ENCODE measurements at places on chromosomes 16 and 17.

DNA sequence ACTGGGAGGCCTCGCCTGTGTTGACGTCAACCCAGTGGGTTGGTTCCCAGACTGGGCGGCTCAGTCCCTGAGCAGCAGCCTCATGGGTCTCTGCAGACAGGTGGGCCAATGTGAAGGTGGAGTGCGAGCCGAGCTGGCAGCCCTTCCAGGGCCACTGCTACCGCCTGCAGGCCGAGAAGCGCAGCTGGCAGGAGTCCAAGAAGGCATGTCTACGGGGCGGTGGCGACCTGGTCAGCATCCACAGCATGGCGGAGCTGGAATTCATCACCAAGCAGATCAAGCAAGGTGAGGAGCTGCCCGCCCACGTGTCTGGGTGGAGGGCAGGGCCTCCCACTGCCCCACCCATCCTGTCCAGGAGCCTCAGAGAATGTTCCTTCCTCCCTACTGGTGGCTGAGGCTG lies 44.1 kb downstream of the MRC2 start:
- DNase-seq, result no peak

DNA sequence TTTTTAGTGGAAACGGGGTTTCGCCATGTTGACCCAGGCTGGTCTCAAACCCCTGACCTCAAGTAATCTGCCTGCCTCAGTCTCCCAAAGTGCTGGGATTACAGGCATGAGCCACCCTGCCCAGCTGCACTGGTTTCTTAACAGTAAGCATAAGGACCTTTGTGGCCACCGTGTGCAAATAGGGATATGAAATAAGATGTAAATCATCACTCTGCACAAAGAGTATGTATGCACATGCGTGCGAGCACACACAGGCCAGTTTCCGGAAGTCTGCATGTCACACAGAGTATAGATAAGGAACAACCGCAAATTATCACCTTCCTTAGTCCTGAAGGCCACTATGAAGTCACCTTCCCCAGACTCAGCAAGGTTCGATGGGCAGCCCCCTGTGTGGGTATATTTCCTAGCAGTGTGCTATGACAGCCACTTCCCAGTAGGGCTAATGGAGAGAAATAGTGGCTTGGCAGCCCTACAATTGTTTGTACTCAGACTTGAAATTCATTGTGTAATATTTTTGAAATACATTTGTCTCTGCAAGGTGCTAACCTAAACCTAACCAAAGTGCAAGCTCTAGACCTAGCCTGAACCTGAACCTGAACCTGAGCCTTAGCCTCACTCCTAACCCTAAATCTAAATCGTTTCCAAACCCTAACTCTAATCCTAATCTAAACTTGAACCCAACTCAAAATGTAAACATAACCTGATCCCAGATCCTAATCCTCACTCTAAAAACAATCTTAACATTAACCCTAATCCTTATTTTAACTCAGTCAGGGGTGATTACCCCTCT lies 48.4 kb upstream of the SKAP1 start:
- DNase-seq, result no peak

GRCh38 chr17:1362964-1363363 lies 37.1 kb downstream of the YWHAE start:
- DNase-seq, result no peak

DNA sequence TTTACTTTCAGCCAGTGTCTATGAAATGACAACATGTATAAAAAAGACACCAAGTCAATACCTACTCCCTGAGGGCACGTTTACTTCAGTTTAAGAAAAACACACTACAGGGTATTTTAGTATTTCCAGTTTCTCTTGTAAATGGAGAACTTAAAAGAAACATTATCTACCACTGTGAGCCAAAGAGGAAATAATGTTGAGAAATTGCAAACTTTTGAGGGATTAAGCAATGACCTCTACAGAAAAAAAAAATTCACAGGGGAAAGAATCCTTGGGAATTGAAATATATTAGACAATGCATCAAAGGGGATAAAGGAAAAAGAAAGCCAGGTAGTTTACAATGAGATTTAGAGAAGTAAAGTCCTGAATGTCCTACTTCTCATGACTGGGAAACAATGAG lies 126.0 kb downstream of the KCNJ2 start:
- DNase-seq, result no peak

GRCh38 chr16:17323171-17323570 lies 147.6 kb downstream of the XYLT1 start:
- no peak for DNase-seq

DNA sequence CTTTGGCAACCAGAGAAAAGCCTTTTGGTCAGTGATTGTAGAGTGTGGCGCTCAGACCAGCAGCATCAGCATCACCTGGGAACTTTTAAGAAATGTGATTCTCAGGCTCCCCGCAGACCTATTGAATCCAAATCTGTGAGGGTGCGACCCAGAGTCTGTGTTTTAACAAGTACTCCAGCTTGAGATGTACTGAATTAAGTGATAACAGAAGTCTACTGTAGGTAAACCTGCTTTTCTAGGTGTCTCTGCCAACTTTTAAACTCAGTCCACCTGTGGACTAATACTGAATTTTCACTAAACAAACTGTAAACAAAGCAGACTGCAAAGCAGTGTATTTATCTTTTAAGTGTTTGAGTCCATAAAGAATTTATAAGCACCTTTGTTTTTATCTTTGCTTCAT lies 43.6 kb downstream of the NUP93 start:
- DNase-seq, result no peak

GRCh38 chr17:6305613-6306360 lies 129.1 kb downstream of the AIPL1 start:
- DNase-seq, result no peak

DNA sequence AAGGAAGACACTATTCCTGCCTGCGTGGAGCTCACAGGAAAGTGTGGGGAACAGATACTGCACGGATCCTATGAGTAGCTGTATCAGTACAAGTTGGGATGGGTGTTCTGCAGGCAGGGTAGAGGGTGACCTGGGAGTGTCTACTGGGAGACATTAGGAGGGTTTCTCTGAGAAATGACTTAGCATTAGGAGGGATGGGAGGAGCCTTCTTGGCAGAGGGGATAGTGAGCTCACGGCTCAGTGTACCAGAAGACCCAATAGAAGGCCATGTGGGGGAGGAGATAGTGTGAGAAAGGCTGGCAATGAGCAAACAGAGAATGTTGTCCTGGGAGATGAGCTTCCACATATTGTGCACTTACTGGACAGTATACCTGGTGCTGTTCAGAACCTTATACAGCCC lies 109.1 kb downstream of the MSI2 start:
- DNase-seq, result no peak

- no peak for DNase-seq
These were observed 27.1 kb upstream of the SSTR5 start for GRCh38 chr16:1045310-1045992.

DNA sequence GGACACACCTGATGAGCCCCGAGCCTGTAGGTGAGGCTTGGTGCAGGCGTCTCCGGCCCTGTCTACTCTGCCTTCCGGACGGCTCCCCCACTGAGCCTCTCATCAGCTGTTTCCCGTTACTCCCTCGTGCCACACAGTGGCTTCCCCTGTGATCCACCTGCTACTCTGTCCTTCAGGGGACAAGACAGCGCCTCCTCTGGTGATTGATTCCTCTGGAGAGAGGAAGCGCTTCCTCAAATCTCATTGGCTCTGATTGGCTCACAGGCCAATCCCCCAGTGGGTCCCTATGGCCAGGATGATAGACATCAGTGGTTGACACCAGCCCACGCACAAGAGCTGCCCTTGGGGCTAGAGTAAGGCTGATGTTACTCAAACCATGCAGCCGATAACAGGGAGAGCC lies 24.0 kb downstream of the RNF213 start:
- no peak for DNase-seq

GRCh38 chr17:42985225-42985624 lies 4.9 kb downstream of the RUNDC1 start:
- DNase-seq, result no peak

GRCh38 chr16:88458039-88458772 lies 5.1 kb downstream of the ZFPM1 start:
- no peak for DNase-seq

DNA sequence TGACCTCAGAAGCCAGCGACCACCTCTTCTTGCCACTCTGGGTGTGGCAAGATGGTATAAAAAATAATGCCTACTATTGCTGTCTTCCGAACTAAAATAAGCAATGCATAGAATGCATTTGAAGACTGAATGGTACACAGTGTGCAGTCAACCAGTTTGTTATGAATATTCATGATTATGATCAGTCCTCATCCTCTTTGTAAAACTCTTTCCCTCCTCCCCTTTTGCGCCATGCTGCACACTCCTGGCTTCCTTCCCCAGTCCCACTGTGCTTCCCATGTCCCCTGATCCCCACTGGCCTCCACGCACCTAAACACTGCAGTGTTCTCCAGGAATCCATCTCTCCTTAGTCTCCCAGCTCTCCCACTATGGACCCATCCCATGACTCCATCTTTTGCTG lies 348.0 kb downstream of the SOX9 start:
- DNase-seq, result no peak

DNA sequence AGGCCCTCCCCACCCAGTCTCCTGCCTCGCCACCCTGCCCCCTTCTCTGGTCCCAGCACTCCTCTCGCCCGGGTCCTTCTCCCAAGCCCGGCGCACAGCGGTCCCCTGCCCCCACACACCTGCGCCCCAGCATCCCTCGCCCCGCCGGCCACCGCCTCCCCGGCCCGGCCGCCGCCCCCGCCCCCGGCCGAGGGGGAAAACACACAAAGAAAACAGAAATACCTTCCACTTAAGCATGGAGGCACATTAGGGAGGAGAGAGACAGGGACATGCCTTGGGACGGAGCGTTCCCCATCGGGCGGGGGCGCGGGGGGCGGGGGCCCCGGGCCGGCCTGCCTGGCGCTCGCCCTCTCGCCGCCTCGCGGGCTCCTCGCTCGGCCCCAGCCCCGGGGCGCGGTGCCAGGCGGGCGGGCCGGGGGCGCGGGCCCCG lies 326 bp downstream of the SRCIN1 start:
- no peak for DNase-seq

GRCh38 chr16:1158456-1159324 lies 5.8 kb downstream of the CACNA1H start:
- DNase-seq, result no peak

- DNase-seq, result no peak
These were observed 39.5 kb upstream of the HLF start for GRCh38 chr17:55225237-55225636.

- DNase-seq, result no peak
These were observed 14.6 kb downstream of the CCDC57 start for GRCh38 chr17:82198092-82198491.

DNA sequence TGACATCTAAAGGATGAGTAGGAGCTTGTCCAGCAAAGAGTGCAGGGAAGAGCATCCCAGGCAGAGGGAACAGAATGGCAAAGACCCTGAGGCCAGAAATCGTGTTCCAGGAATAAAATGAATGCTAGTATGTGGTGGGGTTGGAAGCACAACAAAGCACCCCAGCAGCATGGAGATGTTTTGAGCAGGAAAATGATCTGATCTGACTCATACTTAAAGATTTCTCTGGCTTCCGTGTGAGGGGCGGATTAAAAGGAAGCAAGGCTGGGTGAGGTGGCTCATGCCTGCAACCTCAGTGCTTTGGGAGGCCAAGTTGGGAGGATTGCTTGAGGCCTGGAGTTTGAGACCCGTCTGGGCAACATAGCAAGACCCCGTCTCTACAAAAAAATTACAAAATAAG lies 2.3 kb downstream of the SLC5A11 start:
- DNase-seq, result peak; percentile 42

- DNase-seq, result no peak
These were observed 166.8 kb upstream of the TBX2 start for GRCh38 chr17:61232871-61233270.

- no peak for DNase-seq
These were observed at the start of gene GSDMA for GRCh38 chr17:39962642-39963220. GSDMA (plus strand) TSS chr17:39963004; CDS start chr17:39965688, 2,684 bp downstream.

DNA sequence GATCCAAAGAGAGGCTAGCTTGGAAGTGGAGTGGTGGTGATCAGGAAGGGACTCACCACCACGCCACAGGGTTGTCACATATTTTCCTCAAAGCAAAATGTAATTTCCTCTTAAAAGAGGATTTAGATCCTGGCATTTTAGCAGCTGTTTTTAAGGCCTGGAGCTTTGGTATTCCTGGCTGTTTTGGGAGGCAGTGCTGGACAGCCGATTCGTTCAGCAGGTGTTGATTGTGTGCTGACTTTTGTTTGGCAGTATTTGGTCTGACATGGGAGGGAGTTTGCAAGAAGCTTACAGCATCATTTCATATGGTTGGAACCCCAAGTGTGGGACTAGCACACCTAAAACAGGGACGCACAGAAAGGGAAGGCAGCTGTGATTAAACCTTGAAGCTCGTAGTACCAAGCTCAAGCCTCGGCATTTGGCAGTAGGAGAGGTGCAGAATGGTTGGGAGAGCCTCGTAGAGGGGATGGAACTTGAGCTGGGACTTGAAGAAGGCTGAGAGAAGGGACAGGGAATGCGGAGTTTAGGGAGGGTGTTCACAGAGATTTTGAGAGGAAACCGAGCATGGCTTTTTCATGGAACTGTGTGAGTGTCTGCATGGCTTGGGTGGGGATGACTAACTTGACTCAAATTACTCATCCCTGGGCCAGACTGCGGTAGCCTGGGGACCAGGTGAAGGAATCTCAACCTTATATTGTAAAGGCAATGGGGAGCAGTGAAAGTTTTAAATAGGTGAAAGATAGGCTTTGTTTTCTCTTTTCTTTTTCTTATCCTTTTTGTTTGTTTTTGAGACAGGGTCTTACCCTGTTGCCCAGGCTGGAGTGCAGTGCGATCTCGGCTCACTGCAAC lies 52.3 kb downstream of the RPTOR start:
- no peak for DNase-seq

- no peak for DNase-seq
These were observed 35.2 kb downstream of the N4BP1 start for GRCh38 chr16:48574766-48575165.

GRCh38 chr17:31096106-31096436 lies 1.3 kb downstream of the NF1 start:
- peak; percentile 44 for DNase-seq

GRCh38 chr16:19781226-19781625 lies 63.2 kb downstream of the IQCK start:
- DNase-seq, result peak; percentile 7

GRCh38 chr17:78458736-78459335 lies 80.4 kb downstream of the PGS1 start:
- no peak for DNase-seq
